Type B pancreatic cell (in vitro differentiated cells): ENCODE measurements at places on chromosomes 11 and 22. TPM values are rescaled to one million over a fixed set of nuclear protein-coding genes. Genes with fewer than 3 reads are reported as not detected.

DNA sequence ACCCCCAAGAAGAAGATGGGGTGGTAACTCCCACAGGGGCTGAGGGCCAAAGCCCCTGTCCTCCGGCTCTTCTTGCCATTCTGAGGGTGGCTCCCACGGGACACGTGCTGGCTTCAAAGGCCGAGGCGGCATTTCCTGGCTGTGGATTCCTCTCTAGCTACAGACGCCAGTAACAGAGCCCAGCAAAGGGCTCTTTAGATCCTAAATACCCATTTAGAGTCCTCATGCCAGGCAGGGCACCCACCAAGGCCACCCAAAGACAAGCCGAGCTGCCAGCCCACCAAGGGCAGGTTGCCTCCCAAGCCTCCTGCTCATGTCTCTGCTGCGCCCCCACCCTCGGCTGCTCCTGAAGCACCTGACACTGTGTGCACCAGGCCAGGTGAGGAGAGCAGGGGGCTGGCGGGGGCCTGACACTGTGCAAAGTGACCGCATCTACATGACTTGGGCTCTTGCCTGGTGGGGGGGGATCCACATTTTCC is 5.7 kb downstream of the LRFN4 start:
- no peak for DNase-seq
- H3K27me3 ChIP-seq: no peaks in the 10 kb centered on the region
- H3K4me1 ChIP-seq: no peaks in the 10 kb centered on the region
- no peak overlapping the region for H3K4me3 ChIP-seq

GRCh38 chr11:105644839-105645573 is 35.1 kb downstream of the GRIA4 start:
- no peak overlapping the region for H3K27ac ChIP-seq
- H3K4me1 ChIP-seq: no peaks in the 10 kb centered on the region
- H3K36me3 ChIP-seq: peaks cover 4% of the 10 kb centered on the region
- no peak for DNase-seq

DNA sequence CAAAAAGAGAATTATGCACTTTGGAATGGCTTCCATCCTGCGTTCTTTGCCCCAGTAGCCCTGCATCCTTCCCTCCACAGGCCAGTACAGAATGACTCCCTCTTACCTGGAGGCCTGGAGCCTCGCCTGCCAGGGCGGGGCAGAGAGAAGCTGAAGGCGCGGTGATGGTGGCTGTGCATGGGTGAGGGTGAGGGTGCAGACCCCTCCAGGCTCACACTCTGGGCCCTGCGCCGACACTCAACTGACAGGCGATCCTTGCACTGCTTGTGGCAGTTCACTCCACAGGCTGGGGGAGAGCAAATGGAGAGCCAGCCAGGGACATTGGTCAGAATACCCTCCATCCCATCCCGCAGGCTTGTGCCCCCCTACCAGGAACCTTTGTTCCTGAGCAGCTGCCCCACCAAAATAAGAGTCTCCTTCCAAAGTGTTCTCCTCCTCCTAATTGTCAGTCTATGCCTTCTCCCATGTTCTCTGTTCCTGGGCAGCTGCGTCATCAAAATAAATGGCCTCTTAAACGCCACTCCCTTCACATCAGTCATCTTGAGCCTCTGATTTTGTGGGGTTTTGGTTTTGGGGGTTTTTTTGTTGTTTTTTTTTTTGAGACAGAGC is 5.9 kb upstream of the NRXN2 start:
- H3K27ac ChIP-seq: no peak overlapping the region
- peaks cover 43% of the 10 kb centered on the region for H3K27me3 ChIP-seq
- no peaks in the 10 kb centered on the region for H3K36me3 ChIP-seq
- no peak for DNase-seq
- no peak overlapping the region for H3K4me3 ChIP-seq

DNA sequence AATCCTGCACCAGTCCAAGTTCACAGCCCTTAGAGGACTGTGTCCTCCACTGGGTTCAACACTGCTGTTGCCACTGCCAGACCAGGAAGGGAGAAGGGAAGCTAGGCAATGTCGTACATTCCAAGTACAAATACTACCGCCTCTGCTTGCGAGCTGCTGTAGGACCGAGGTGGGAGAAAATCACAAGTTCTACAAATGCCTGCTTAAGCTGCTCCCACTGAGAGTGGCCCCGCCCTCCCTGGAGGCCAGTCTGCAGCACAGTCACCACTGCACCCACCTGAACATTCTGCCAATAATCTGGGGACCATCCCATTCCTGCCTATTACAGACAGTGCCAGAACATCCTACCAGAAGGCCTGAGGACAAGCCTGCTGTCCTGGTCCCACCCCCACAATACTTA is 707.5 kb upstream of the ANO5 start:
- H3K4me3 ChIP-seq: no peak overlapping the region
- no peaks in the 10 kb centered on the region for H3K4me1 ChIP-seq
- H3K27me3 ChIP-seq: no peaks in the 10 kb centered on the region
- H3K27ac ChIP-seq: no peak overlapping the region
- H3K36me3 ChIP-seq: no peaks in the 10 kb centered on the region
- DNase-seq: no peak

- peaks cover 4% of the 10 kb centered on the region for H3K4me1 ChIP-seq
- peaks cover under 1% of the 10 kb centered on the region for H3K27me3 ChIP-seq
- DNase-seq: no peak
- peaks cover 17% of the 10 kb centered on the region for H3K36me3 ChIP-seq
- H3K27ac ChIP-seq: no peak overlapping the region
Measured at GRCh38 chr11:2943711-2944118, 14.5 kb upstream of the PHLDA2 start.

DNA sequence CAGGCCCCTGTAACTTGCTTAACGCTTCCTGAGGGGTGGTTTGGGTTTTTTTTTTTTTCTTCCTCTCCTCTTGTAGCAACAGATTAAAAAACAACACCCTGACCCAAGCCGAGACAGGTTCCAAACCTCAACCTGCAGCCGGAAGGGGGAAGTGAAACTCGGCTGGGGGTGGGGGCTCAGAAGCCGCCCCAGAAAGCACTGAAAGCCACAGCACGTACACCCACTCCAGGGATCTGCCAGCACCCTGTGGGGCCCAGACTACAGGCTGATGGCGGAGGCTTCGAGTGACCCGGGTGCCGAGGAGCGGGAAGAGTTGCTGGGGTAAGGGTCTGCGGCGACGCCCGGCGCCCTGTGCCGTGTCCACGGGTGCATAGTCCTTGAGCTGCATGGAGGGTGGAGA is at the start of gene LSP1:
Gene LSP1 (plus strand): TSS at position 208 of the 400 bp plus-strand sequence. CDS start 61 bp downstream, at position 269.
- no peak within 1 kb of the TSS for H3K27ac ChIP-seq
- no peaks in the 10 kb centered on the region for H3K36me3 ChIP-seq
- H3K4me3 ChIP-seq: no peak within 1 kb of the TSS
- no peak for DNase-seq

DNA sequence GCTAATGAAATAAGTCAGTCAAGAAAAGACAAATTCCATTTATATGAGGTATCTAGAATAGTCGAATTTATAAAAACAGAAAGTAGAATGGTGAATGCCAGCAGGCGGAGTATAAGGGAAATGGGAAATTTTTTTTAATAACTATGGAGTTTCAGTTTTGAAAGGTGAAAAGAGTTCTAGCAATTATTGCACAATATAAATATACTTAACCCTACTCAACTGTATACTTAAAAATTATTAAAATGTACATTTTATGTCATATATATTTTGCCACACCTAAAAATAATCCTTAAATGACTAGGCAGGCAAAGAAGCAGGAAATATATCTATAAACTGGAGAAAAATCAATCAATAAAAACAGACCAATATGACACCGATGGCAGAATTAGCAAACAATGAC is 196.5 kb upstream of the UBASH3B start:
- DNase-seq: no peak
- no peaks in the 10 kb centered on the region for H3K27me3 ChIP-seq
- H3K27ac ChIP-seq: no peak overlapping the region
- peaks cover 4% of the 10 kb centered on the region for H3K4me1 ChIP-seq

- H3K27me3 ChIP-seq: peaks cover 7% of the 10 kb centered on the region
- no peaks in the 10 kb centered on the region for H3K4me1 ChIP-seq
- H3K4me3 ChIP-seq: no peak overlapping the region
- DNase-seq: no peak
- no peaks in the 10 kb centered on the region for H3K36me3 ChIP-seq
- H3K27ac ChIP-seq: no peak overlapping the region
Measured at GRCh38 chr22:49609207-49609876, 218.3 kb downstream of the BRD1 start.

GRCh38 chr11:122423273-122423672 is 232.2 kb upstream of the UBASH3B start:
- no peak overlapping the region for H3K27ac ChIP-seq
- no peak overlapping the region for H3K4me3 ChIP-seq
- DNase-seq: no peak
- no peaks in the 10 kb centered on the region for H3K36me3 ChIP-seq
- H3K4me1 ChIP-seq: peaks cover 20% of the 10 kb centered on the region

GRCh38 chr11:123180166-123180565 is 14.9 kb downstream of the CLMP start:
- no peak overlapping the region for H3K27ac ChIP-seq
- peaks cover 14% of the 10 kb centered on the region for H3K27me3 ChIP-seq
- H3K36me3 ChIP-seq: peaks cover 30% of the 10 kb centered on the region

DNA sequence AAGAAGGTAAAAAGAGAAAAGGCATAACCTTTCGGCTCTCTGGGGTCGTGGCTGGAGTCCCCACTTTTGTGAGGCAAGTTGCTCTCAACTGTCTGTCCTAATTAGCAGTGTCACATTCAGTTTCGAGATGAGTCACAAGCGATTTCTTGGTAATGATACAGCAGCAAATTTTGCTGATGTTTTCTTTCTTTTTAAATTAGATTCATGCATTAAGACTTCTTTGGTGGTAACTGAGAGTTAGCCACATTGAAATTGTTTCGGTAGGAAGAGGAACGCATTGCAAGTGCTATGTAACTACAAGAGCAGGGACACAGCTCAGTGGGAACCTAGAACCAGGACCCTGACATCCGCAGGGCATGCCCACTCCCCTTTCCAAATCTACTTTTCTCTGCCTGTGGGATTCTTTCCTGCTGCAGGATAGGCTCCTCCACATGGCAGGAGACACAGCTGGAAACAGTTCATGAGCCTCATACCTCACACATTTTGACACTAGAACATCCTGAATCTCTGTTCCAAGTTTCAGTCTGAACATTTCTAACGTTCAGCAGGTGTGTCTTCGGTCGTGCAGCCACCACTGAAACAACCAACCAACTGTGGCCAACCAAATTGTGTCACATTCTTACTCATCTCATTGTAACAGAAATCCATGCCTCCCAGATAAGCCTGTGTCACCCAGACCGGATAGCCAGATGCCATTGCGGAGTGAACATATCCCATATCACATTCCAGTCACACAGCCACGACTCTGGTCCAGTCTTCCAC is 987.6 kb downstream of the NTM start:
- DNase-seq: no peak
- peaks cover 4% of the 10 kb centered on the region for H3K27me3 ChIP-seq
- H3K36me3 ChIP-seq: no peaks in the 10 kb centered on the region
- H3K4me3 ChIP-seq: no peak overlapping the region
- H3K4me1 ChIP-seq: no peaks in the 10 kb centered on the region

- peak overlapping the region; percentile 90 for H3K4me3 ChIP-seq
- no peak for DNase-seq
- H3K27me3 ChIP-seq: peaks cover 14% of the 10 kb centered on the region
- no peak overlapping the region for H3K27ac ChIP-seq
- peaks cover 4% of the 10 kb centered on the region for H3K4me1 ChIP-seq
- peaks cover 4% of the 10 kb centered on the region for H3K36me3 ChIP-seq
Measured at GRCh38 chr11:93663021-93663420, 1.5 kb downstream of the CEP295 start.

GRCh38 chr22:17444204-17444504 is 74.9 kb downstream of the CECR2 start:
- H3K4me1 ChIP-seq: peaks cover 25% of the 10 kb centered on the region
- no peak overlapping the region for H3K4me3 ChIP-seq
- no peaks in the 10 kb centered on the region for H3K27me3 ChIP-seq
- no peak for DNase-seq
- H3K27ac ChIP-seq: no peak overlapping the region

DNA sequence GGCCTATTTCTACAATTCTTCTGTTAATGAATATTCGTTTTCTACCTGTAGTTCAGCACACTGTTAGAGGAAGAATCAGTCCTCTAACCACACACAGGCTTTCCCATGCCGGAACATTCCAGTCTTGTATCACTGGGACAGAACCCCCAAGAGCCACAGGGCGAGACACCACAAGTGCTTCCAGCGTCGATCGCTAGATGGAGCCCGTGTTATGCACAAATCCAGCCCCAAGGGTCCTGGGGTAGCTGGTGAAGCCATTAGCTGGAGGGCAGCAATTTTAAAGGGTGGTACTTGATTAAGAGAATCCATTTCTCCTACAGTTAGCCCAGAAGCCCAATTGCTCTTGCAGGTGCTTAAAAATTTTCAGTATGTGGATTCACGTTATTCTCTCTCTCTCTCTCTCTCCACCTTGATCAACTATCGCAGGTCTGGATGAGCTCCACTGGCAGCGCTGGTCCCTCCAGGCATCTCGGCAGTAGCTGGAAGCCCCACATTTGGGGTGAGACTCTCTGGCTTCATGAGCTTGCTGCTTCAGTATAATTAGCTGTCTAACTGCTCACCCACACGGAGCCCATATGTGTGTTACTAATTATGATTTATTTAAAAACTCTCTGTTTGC is 148.2 kb upstream of the SNX19 start:
- H3K36me3 ChIP-seq: no peaks in the 10 kb centered on the region
- H3K27ac ChIP-seq: peak overlapping the region; percentile 22
- peaks cover 16% of the 10 kb centered on the region for H3K4me1 ChIP-seq
- peaks cover 31% of the 10 kb centered on the region for H3K27me3 ChIP-seq

- H3K4me3 ChIP-seq: no peak overlapping the region
- H3K27me3 ChIP-seq: peaks cover 42% of the 10 kb centered on the region
- H3K4me1 ChIP-seq: no peaks in the 10 kb centered on the region
Measured at GRCh38 chr11:128882451-128882850, 8.7 kb upstream of the KCNJ5 start.

DNA sequence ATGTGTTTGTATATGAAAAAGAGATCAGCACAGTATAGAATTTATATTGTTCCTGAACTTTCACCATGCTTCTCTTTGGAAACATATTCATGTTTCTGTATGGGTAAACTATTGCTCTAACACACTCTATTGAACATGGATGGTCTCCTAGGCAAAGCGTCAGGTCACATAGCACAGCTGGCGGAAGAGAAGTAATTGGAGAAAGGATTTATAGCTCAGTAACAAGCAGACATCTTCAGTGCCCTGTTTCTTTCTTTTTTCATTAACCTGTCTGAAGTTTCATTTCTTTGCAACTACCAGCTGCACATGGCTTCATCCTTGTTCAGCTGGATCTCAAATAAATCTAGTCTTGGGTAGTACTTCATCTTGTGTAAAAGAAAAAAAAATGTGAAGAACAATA is 84.4 kb upstream of the TRPC6 start:
- no peaks in the 10 kb centered on the region for H3K4me1 ChIP-seq
- no peak overlapping the region for H3K4me3 ChIP-seq

Gene P2RY6
- total RNA-seq: 3.0 and 14.8 TPM in 2 replicates

Gene OR5B21
- total RNA-seq: not detected in 2 replicates

Gene OR10G4
- total RNA-seq: not detected in 2 replicates

Gene C11orf87
- 0.33 and 5.3 TPM in 2 replicates for total RNA-seq

Gene OR52I1
- total RNA-seq: not detected in 2 replicates

Gene OR2AG1
- total RNA-seq: not detected in 2 replicates

Gene VEGFB
- total RNA-seq: 66.3 and 71.8 TPM in 2 replicates

Gene MRGPRX4
- not detected in 2 replicates for total RNA-seq

Gene PIK3IP1
- total RNA-seq: 21.0 and 36.8 TPM in 2 replicates

Gene MRPL40
- total RNA-seq: 21.4 and 24.7 TPM in 2 replicates

Gene USP2
- total RNA-seq: 7.4 and 8.2 TPM in 2 replicates

Gene OPCML
- total RNA-seq: 0.79 and 4.6 TPM in 2 replicates
